Left forelimb (tissue), 1 donor: ENCODE measurements at places on chromosomes 7 and 10.

GRCh38 chr7:140966561-140967233 lies 42.0 kb upstream of the BRAF start:
- DNase-seq: no peak

- DNase-seq: no peak
Observed at GRCh38 chr7:142669074-142669654, 80.1 kb upstream of the PRSS1 start.

DNA sequence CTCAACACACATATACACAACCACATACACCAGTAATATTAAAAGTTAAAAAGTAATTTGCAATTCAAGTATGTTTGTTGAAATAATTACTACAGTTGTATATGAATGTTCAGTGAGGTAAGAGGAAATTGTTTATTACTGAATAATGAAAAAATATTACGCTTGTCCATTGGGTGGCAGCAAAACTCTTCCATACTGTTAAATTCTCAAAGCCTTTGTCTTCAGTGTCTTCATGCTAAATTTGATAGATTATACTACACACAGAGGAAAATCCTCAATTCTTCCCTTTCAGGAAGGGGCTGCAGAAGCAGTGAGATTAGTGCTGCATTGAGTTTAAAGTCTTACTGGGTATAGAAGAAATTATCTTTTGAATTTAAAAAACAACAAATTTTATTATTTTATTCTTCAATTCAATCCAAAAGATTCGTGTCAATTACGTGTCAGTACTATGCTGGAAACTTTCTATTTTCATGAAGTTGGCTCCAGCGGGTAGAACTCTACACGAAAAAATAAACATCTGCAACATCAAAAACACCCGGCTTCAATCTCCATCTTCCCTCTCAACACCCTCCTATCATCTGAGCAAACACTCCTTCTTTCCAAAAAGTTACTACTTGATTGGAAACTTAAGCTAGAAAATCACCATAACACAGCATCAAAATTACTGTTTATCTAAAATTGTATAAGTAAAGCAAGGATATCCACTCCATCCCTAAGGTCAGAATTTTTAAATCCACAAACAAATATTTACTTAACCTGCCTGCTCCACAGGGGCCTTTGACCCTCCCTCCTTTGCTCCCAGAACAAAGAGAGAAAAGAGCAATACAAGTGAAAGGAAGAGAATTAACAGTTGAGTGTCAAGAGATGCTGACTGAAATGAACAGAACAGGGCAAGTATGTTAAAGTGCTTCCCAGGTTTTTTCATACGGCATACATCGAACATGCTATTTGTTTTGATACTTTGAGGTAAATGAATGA lies 37.0 kb upstream of the TES start:
- no peak for DNase-seq

- no peak for DNase-seq
Observed at GRCh38 chr7:53672681-53673080, 637.2 kb downstream of the POM121L12 start.

GRCh38 chr10:52172581-52172980 lies 141.5 kb upstream of the DKK1 start:
- DNase-seq: no peak

DNA sequence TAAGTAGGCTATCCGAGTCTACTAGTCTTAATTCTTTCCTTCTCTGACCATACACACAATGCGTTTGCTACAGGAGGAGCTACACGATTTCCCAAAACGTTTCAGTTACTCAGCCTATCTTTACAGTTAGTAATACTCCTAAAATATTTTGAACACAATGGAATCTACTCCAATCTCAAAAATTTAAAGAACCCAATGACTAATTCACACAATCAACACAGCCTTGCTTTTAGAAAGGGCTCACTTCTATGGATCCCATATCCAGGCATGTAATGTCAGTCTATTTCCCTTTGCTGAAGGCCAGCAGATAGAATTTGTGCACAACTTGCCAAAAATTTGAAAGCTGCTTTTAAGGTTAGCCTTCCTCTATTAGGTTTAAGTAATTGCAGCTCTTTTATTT lies 107.2 kb downstream of the VPS41 start:
- no peak for DNase-seq

- DNase-seq: no peak
Observed at GRCh38 chr10:133187906-133188681, 28.1 kb downstream of the KNDC1 start.

DNA sequence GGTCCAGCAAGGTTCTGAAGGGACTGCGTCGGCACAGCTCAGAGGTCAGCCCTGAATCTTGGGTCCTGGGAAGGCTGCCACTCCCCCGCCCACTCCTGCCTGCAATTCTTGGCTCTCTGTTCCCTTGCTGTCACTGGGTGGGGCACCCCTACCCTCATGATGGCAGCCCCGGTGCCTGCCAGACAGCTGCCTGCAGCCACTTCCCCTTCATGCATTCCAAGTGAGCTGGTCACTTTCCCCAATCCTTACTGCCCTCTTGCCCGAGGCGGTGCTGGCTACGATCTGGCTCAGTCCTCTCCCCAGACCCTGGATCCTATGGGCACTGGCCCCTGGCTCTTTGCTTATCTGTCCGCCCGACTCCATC lies 14.2 kb downstream of the MYL10 start:
- no peak for DNase-seq

DNA sequence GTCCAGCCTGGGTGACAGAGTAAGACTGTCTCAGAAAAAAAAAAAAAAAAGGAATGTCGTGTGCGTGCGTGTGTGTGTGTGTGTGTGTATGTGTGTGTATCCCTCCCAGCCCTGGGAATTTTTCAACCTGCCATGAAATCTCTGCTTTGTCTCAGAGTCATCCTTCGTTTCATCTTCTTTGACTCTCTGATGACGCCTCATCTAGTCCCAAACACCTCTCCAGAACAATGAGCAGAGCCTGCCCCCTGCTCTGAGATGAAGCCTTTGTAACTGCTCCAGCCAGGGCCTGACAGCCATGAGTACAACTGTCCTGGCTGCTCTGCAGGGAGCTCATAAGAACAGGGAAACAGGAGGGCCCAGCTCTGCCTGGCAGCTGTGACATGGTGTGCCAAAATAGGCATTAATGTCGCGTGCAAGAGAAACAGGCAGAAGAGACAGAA lies 149.5 kb downstream of the FAM107B start:
- no peak for DNase-seq

GRCh38 chr7:16061630-16062029 lies 359.7 kb downstream of the CRPPA start:
- no peak for DNase-seq

DNA sequence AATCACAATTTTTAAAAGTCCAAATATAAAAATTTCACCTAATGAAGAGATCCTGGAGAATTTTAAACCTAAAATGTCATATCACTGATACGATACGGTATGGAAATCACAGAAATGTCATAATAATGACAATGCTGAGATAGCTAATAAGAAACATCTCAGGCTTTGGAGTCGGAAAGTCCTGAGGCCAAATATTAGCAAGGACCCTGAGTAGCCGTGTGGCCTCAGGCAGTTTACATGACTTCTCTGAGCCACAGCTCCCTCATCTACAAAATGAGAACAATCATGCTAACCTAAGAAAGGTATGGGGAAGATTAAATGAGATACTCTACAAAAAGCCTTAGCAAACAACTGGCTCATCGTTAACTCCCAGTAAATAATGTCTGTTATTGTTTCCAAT lies 100.9 kb upstream of the NEBL start:
- DNase-seq: no peak

GRCh38 chr7:143205560-143206293 lies 16.1 kb upstream of the TAS2R40 start:
- DNase-seq: no peak

GRCh38 chr7:398888-399287 lies 108.9 kb downstream of the FOXL3 start:
- DNase-seq: no peak

- peak; percentile 31 for DNase-seq
Observed at GRCh38 chr10:47160967-47161366, 139.0 kb upstream of the GDF10 start.

DNA sequence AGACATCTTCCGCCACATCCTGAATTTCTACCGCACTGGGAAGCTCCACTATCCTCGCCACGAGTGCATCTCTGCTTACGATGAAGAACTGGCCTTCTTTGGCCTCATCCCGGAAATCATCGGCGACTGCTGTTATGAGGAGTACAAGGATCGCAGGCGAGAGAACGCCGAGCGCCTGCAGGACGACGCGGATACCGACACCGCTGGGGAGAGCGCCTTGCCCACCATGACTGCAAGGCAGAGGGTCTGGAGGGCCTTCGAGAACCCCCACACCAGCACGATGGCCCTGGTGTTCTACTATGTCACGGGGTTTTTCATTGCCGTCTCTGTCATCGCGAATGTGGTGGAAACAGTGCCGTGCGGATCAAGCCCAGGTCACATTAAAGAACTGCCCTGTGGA lies 1.9 kb downstream of the KCND2 start:
- DNase-seq: no peak
